ENCODE measurements at places on chromosomes 12 and 14.
A peak's percentile ranks its signal among the peaks of the same experiment; 100 is the strongest.

GRCh38 chr14:54893151-54893760 is 9.4 kb downstream of the GCH1 start:
- peak; percentile 65 for DNase-seq

- DNase-seq: no peak
Measured at GRCh38 chr14:90811641-90812040, 4.6 kb downstream of the TTC7B start.

GRCh38 chr12:18546399-18546798 is 191.4 kb downstream of the PLCZ1 start:
- DNase-seq: no peak

DNA sequence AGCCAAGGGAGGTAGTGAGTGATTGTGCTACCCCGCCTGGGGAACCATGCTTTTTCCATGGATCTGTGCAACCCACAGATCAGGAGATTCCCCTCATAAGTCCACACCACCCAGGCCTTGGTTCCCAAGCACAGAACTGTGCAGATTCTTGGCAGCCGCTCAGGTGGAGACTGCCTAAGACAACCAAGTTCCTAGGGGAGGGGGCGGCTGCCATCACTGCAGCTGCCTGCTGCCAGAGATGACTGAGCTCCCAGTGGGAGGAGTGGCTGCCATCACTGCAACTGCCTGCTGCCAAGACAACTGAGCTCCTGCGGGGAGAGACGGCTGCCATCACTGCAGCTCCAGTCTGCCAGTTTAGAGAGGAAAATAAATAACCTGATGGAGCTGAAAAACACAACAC is 138.3 kb upstream of the GARIN2 start:
- DNase-seq: no peak

GRCh38 chr14:69013943-69014782 is 35.1 kb upstream of the ACTN1 start:
- DNase-seq: peak; percentile 52

GRCh38 chr14:104138098-104138717 is at the start of gene KIF26A:
Gene KIF26A, plus strand, starts transcription at chr14:104138587. Its CDS starts 136 bp downstream, at chr14:104138723.
- no peak for DNase-seq

DNA sequence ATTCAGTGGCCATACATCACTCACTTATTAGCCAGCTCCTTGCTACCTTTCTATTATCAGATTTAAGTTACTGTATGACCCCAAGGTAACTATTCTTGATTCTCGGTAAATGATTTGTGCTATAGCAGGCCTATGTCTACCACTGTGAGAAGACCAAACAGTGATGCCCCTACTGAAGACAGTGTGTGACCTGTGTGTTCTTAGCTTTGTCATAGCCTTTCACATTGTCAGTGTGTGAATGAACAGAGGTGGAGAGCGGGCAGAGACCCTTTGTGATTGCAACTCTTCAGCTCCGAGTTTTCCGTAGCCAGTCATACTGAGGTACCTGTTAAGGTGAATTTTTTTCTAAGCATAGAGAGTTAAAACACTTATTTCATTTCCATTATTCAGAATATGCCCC is 294.0 kb downstream of the LRFN5 start:
- no peak for DNase-seq

- DNase-seq: no peak
Measured at GRCh38 chr12:120247183-120247582, 18.3 kb downstream of the PXN start.

GRCh38 chr12:91763654-91764370 is 381.8 kb downstream of the BTG1 start:
- no peak for DNase-seq

- peak; percentile 5 for DNase-seq
Measured at GRCh38 chr12:81257947-81258551, 180.2 kb downstream of the ACSS3 start.

- DNase-seq: no peak
Measured at GRCh38 chr12:121764808-121765207, 28.7 kb downstream of the RHOF start.

- DNase-seq: peak; percentile 44
Measured at GRCh38 chr14:26598081-26598671, 343 bp upstream of the NOVA1 start.

DNA sequence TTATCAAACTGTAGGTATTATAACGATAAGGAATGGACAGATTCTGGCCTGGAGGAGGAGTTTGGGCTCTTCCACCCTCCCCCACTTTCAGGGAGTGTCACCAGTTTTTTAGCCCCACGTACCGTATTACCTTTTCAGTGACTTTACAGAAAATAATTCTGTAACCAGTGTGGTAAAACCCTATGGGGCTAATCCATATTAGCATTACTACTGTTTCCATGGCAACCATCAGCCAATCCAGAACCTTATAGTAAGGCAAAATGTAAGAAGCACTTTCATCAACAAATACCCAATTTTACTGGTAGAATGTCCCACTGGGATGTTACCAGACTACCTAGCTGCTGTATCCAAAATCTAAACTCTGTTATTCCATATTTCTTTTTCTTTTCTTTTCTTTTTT is 50.7 kb downstream of the BICDL1 start:
- DNase-seq: no peak

GRCh38 chr12:4506430-4506829 is 32.3 kb upstream of the RAD51AP1 start:
- DNase-seq: no peak

DNA sequence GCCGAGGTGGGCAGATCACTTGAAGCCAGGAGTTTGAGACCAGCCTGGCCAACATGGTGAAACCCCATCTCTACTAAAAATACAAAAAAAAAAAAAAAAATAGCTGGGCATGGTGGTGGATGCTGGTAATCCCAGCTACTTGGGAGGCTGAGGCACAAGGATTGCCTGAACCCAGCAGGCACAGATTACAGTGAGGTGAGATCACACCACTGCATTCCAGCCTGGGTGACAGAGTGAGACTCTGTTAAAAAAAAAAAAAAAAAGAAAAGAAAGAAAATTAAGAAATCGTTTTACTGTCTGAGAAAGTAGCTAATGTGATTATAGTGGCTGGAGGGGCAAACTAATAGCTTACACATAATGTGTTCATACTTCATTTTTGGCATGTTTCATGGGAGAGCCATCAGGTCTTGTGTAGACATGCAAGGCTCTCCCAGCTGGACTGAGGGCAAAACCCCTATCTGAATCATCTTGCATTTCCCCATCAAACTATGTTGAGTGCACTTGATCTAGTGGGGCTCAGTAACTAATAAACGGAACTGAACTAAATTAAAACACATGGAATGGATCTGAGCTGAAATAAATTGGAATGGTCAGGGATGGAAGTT is 16.2 kb downstream of the KIF21A start:
- DNase-seq: no peak

- no peak for DNase-seq
Measured at GRCh38 chr14:67539116-67539515, 6.0 kb downstream of the PLEKHH1 start.

DNA sequence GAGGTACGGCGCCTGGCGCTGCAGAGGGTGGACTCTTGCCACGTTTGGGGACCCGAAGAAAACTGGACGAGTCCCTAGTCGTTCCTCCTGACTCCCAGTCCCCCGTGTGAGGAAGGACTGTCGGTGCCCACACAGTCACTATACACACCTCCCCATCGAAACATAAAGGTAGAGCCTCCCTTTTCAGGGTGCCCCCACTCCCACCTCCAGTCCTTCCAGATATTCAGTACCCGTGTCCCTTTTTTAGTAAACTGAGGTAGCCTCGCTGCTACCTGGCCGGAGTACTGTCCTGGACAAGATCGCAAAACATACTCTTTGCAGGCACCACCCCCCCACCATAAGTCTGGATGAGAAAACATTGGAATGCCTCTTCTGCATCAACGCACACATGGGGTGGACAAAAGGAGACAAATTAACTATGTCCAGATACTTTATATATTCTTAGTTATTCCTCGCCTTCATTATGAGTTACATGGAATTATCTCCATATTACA is 610 bp upstream of the KMT2D start:
- no peak for DNase-seq

- no peak for DNase-seq
Measured at GRCh38 chr12:119713551-119714031, 45.7 kb downstream of the PRKAB1 start.

GRCh38 chr12:40226705-40227104 is 1.9 kb downstream of the LRRK2 start:
- peak; percentile 92 for DNase-seq

- DNase-seq: no peak
Measured at GRCh38 chr12:125142601-125143000, 77.4 kb downstream of the AACS start.

DNA sequence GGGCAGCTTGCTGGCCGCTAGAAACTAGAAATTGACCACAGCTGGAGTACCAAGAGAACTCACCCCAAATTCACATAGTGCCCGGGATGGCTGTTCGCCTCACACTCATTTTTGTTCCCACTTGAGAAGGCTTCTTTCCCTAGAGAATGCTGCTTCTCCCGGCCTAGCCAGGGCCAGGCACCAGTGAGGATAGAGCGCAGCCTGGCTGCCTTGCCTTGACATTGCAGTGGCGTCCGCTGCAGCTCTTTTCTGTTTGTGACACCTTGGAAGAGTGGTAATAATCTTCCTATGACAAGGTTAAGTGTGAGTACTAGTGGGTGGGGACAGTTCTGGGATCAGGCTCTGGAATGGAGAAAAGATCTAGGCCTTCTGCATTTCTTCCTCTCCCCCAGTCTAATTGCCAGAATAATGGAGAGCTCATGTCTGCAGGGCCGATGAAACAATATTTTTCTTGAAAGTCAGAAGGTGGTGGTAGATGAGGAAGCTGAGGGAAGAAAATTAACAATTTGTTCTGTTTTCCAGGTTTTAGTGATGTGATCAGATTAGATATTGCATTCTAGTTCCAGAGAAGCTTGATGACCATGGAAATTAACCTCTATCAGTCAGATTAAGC is 3.7 kb downstream of the TMEM253 start:
- DNase-seq: peak; percentile 82

DNA sequence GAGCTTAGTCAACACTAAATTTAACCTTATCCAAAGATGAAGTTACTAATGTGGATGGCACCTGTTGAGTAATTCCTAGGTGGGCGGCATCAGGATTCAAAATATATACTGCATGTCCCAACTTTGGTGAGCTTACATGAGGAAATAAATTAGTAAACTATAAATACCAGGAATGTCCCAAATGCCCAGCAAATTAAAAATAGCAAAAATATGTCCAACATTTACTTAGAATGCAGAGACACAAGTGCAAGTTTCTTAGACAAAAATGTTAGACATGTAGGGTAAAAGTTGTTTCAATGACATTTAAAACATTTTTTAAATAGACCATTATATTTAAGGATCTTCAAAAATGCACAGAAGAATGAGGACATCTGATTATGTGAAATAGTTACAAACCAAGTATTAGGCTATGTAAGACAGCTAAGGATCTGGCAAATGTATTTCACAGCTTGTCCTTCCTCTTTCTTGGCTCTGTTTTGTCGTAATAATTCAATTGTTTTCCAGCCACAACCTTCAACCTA is 115.9 kb downstream of the NAV3 start:
- no peak for DNase-seq

DNA sequence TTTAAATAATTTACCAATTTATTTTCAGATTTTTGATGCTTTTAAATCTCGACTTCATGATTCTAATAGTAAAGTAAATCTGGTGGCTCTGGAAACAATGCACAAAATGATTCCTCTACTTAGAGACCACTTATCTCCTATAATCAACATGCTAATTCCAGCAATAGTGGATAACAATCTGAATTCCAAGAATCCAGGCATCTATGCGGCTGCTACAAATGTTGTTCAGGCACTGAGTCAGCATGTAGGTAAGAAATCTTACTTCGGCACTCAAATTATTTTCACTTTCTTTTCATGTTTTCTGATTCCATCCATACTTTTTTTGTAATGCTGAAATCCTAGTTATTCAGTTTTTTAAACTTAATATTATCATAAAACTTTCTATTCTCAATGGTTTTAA is 15.5 kb upstream of the PRPF39 start:
- DNase-seq: no peak

GRCh38 chr12:126719912-126720705 is 1546.9 kb upstream of the TMEM132C start:
- no peak for DNase-seq

- peak; percentile 19 for DNase-seq
Measured at GRCh38 chr14:93114713-93115068, 1.0 kb downstream of the ITPK1 start.

DNA sequence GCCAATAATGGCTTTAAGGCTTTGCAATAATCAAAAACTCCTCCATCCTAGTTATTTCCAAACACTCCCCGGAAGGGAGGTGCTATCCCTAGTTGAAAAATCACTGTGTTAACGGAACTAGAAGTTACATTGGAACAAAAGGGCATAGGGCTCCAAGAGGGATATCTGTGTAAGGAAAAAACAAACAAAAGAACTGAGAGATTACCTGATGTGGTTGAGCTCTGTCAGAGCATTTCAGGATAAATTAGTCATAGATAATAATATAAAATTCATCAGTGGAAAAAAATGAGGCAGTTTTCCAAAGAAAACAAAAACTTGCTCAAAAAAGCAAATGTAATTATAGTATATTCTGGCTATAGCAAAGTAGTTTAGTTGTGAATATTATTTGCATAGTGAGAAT is 27.4 kb upstream of the PAPLN start:
- DNase-seq: peak; percentile 61

DNA sequence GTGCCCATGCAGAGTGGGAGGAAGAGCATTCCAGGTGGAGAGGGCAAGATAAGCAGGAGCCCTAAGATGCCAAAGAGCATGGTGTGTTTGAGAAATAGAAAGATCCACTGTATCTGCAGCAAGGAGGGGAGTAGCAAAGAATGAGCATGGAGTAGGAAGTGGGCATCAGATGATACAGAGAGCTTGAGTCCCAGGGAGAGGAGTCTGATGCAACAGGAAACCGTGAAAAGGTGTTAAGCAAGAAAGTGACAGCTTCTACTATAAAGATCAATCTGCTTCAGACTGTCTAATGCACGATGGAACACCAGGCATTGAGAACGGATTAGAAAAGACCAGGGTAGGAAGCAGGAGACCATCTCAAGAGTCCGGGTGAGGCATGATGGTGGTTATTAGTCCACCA is 12.3 kb upstream of the GPRC5D start:
- no peak for DNase-seq

DNA sequence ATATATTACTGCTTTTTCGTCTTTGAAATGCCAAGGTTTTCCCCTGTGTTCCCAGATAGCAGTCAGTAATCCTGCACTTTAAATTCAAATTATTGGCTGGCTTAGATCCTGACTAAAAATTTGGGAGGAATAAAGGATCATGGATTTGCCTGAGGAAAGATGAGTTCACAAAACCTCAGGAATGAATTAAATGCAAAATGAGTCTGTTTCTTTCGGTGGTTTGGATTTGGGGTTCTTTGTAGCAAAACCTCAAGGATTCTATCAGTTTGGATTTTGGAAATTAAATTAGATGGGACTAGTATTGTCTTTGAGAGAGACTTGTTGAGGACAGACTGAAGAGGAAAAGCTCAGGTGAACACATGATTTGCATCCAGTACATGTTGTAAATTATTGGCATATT is 36.1 kb downstream of the PPFIBP1 start:
- DNase-seq: no peak

DNA sequence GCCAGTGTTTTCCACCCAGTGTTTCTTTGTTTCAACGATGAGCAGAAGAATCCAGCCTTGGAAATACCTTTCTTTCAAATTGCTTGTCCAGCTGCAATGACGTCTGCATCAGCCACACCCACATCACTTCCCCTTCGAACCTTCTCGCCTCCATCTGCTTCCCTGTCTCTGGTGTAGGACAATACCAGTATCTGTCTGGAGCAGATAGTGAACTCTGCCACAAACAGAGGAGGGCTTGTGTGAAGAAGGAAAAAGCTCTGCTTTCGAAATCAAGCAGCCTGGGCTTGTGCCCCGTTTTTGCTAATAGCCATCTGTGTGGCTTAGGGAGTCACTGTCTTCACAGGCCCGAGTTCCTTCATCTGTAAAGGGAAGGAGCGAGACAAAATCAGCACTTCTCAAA is 415.4 kb downstream of the ZFP36L1 start:
- peak; percentile 78 for DNase-seq

GRCh38 chr12:93184672-93185368 is 192.9 kb upstream of the NUDT4 start:
- peak; percentile 72 for DNase-seq
